ENCODE measurements at places on chromosomes 6 and 20.

GRCh38 chr6:36735110-36736071, 37.8 kb downstream of the RAB44 start:
- no peak for DNase-seq

- no peak for DNase-seq
These were observed 382.9 kb upstream of the IRAK1BP1 start for GRCh38 chr6:78484198-78485064.

GRCh38 chr6:116695401-116695800, 14.4 kb downstream of the KPNA5 start:
- DNase-seq: no peak

- no peak for DNase-seq
These were observed 14.3 kb upstream of the EPM2A start for GRCh38 chr6:145749632-145750031.

DNA sequence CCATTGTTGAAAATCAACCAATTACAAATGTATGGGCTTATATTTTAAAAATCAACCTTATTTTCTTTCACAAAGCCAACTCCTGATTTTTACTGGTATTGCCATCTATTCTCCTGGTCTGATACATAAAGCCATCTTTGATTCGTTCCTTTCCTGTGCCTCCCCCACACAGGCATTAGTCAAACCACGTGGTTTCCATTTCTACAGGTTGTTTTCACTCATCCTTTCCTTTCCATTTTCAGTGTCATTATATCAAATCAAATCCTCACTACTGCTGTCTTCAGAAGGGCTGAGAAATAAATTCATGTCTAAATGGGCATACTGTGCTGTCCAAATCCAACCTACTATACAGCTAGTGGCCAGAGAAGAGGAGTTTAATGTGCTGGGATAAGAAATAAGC, 281.3 kb downstream of the FOXC1 start:
- DNase-seq: no peak

DNA sequence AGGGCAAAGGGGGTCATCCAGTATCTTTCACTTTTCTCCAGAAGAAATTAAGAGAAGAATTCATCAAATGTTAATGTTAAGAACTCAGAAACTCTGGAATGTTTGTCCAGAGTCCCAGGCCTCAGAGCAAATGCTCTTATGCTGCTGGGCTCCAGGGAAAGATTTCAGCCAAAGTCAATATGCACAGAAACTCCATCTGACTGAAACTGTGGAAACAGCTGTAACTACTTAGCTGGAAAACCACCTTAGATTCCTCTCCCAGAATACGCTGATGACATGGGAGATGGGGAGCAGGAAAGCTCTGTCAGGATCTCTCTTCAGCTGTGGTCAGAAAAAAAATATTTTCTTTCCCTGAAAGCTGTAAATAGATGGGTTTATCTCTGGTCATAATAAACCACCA, 559.6 kb downstream of the RFPL4B start:
- no peak for DNase-seq

DNA sequence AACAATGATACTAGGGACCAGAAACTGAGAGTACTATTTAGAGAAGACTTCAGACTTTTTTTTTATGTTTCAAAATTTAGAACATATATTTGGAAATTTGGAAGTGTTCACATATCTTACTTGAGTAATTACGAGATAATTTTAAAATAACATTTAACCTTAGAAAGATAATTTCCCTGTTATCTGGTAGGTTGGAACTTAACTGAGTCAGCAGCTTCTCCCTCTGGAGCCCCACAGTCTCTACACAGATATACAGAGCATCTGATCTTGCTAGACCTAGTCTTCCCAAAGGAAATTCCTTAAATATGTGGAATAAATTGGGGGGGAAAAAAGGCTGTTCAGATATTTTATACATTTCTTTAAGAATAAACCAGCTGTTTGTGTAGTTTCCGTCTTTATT, 48.6 kb downstream of the TSPYL4 start:
- no peak for DNase-seq

- DNase-seq: no peak
These were observed 853.8 kb upstream of the FLRT3 start for GRCh38 chr20:15191082-15191723.

- no peak for DNase-seq
These were observed 64.6 kb upstream of the ADGRF1 start for GRCh38 chr6:47106721-47107197.

GRCh38 chr6:106324726-106325335, 729 bp downstream of the ATG5 start:
- DNase-seq: no peak

GRCh38 chr6:160124605-160125004, 3.0 kb downstream of the SLC22A1 start:
- DNase-seq: no peak

DNA sequence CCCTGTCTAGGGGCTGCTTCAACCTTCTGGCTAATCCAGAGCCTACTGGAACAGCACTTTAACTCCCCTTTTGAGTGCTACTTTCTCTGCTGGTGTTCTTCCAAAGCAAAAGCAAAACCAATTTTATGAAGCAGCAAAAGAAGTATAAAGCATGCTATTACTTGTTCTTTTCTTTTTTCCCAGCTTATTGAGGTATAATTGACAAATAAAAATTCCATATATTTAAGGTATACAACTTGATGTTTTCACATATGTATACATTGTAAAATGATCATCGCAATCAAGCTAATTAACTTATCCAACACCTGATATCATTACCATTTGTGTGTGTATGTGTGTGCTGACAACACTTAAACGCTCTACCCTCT, 14.9 kb downstream of the ID4 start:
- DNase-seq: no peak

- no peak for DNase-seq
These were observed 999 bp upstream of the EHMT2 start for GRCh38 chr6:31898383-31899011.

- DNase-seq: no peak
These were observed 101.1 kb upstream of the ID4 start for GRCh38 chr6:19736066-19736465.

GRCh38 chr6:105759015-105759414, 327.1 kb upstream of the PRDM1 start:
- DNase-seq: no peak

- DNase-seq: no peak
These were observed 53.5 kb upstream of the GCLC start for GRCh38 chr6:53598265-53598907.

DNA sequence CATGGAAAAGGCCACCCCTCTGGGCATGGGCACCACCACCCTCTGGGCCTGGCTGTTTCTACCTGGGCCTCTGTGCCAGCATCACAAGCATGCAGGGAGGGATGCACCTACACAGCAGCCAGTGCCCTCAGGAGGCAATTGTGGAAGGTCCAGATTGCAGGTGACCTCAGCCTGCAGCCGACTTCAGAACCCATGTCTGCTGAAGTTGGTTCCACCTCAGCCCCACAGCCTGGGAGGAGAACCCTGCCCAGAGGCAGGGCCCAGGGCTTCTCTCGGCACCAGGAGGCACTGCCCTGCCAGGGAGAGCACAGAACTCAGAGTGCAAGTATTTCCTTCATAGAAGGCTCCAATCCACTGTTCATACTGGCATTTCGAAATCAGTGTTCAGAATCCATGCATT, 149.8 kb downstream of the TTLL2 start:
- no peak for DNase-seq

GRCh38 chr6:41608443-41609151, 29.7 kb upstream of the MDFI start:
- no peak for DNase-seq

GRCh38 chr6:34595332-34596184, 39.4 kb upstream of the SPDEF start:
- DNase-seq: no peak

DNA sequence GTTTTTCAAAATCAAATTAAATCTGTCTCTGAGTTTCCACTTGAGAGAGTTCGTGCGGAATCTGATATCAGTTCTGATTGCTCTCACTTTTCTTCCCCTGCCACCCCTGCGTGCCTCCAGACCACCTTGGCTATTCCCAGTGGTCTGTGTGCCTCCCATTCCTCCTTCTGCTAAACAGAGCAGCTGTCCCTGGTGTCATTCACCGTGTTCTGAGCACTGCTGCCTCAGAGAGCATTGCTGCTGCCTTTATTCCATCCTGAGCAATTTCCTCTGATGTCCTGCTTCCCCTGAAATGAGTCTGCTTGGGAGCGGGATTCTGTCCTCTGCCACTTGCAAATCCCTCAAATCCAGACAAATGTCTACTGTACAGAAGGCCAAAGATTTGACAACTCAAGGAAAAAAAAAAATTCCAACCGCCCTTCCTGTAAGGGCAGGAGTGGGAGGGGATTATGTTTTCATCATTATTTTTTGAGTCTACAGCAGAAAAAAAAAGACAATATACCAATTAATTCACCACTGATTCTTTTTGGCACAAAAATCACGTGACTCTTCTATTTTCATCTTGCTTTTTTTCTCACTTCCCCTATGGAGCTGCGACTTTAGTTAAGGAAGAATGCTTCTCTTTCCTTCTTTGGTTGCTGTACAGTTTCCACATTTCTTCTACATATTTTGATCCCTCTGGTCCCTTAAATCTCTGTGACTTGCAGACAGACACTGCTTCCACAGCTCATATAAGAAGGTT, 833.0 kb downstream of the EPHA7 start:
- DNase-seq: no peak

DNA sequence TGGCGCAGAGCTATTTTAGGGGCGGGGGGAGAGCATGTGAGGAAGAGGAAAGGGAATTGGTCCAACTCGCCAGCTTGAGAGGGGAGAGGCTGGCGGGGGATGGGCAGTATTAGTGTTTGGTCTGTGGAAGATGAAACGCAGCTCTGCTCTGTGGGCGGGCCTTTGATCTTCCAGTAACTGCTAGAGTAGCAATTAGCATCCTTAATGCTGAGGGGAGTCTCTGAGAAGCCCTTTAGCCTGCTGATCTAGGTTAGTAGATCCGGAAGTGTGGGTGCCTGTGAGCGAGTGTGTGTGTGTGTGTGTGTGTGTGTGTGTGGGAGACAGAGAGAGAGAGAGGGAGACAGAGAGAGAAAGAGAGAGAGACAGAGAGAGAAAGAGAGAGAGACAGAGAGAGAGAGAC, 117.2 kb upstream of the BACH2 start:
- DNase-seq: peak; percentile 61

GRCh38 chr20:57843941-57844625, 134.3 kb upstream of the PMEPA1 start:
- no peak for DNase-seq

DNA sequence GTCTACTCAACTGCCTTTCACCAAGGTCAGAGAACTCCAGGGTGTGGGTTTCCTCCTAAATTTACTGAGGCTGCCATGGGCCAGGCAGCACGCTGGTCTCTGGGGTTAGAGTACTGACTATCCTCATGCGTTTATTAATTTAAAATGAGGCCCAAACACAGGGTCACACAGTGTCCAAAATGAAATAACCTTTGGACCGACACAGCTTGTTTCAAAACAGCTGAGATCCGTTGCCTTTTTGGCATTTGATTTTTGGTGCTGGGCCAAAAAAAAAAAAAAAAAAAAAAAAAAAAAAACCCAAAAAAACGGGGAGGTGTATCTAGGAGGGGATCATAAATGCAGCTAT, 14.6 kb upstream of the TOX2 start:
- DNase-seq: no peak

DNA sequence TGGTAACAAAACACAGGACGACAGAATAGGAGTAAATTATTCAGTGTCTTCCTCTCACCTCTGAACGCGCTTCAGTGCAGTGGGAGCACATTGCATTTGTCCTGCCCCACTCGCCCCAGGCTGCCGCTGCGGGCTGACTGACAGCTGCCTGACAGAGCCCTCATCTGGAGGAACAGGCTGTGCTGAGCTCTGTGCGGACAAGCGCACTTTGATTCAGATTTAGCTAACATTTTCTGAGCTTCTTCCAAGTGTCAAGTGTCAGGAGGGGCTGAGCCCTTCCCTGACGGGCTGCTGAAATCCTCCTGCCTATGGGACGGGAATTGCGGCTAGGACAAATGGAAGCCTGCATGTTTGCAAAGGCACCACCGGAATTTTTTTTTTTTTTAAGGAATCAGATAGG, 383.0 kb upstream of the CDH4 start:
- DNase-seq: no peak

- DNase-seq: no peak
These were observed at the start of gene LY6G6D for GRCh38 chr6:31715022-31715958. LY6G6D (plus strand) TSS chr6:31715348; CDS start chr6:31715356, 8 bp downstream.

DNA sequence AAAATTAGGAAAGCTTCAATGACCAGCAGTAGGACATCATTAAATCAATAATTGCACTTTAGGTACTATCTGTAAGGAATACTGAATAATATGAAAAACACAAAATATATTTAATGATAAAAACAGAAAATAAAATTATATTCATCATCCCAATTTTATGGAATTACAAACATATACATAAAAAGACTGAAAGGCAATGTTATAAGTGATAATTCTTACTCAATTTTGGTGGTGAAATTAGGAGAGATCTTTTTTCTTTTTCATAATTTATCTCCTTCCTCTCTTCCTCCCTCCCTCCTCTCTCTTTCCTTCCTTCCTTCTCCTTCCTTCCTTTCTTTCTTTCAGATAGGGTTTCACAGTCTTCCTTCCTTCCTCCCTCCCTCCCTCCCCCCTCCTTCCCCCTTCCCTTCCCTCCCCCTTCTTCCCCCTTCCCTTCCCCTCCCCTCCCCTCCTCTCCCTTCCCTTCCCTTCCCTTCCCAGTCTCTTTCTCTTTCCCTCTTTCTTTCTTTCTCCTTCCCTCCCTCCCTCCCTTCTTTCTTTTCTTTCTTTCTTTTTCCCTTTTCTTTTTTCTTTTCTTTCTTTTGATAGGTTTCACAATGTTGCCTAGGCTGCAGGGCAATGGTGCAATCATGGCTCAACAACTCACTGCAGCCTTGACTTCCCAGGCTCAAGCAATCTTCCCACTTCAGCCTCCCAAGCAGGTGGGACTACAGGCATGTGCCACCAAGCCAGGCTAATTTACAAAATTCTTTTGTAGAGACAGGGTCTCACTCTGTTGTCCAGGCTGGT, 36.8 kb downstream of the RSPH3 start:
- DNase-seq: no peak

GRCh38 chr20:17640146-17640874, 41.7 kb downstream of the RRBP1 start:
- no peak for DNase-seq

DNA sequence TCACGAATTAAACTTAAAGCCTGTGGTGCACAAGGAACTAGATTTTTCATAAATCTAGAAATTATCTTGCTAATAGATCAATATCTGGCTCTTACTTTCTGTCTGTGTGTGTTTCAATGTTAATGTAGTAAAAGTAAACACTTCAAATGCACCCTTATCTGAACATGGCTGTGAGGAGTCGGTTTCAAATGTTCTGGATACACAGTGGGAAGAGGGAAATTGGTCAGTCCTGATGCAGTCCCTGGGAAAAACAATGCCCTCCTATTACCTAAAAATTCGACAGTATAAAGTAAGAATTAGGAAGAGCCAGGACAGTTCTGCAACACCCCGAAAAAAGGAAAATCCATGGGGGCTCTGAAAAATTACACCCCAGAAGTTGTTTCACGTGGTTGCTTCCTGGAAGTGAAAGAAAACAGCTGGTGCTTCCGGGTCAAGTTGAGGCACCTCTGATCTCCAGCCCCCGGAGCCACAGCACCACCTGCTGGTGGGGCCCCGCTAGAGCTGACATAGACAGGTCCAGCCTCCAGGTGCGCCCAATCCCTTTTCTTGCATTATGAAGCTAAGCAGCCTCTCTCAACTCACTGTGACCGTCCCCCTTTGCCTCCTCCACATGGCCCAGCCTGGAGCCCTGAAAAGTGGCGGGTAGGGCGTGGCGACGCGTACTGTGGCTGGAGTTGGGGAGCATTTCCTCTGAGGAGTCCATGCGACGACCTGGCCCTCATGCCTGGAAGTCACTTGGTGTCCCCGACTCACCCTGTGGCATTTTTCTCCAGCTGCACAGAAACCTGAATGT, 8.3 kb downstream of the SEMG2 start:
- DNase-seq: no peak
